Diencephalon (tissue), 1 donor: ENCODE measurements at places on chromosomes 7 and 10. TPM values are rescaled to one million over a fixed set of nuclear protein-coding genes. Genes with fewer than 3 reads are reported as not detected.

ARHGAP22 gene
- total RNA-seq, result 7.2 TPM

OR9A2 gene
- total RNA-seq, result 0.69 TPM

RRP12 gene
- total RNA-seq, result 12.7 TPM

TMEM236 gene
- total RNA-seq, result 0.23 TPM

KIAA1217 gene
- total RNA-seq, result 5.3 TPM

OPALIN gene
- total RNA-seq, result not detected
